NCI-H1417 treated with DMSO at 0.1 percent for 48 hours (cell line): ENCODE measurements at places on chromosomes 1 and 21.
A peak's percentile ranks its signal among the peaks of the same experiment; 100 is the strongest.

- DNase-seq = no peak
Observed at GRCh38 chr1:39976732-39977131, 21.8 kb downstream of the MFSD2A start.

- DNase-seq = no peak
Observed at GRCh38 chr1:25556791-25557476, 13.5 kb downstream of the LDLRAP1 start.

GRCh38 chr21:17576080-17576835, 36.4 kb downstream of the BTG3 start:
- peak; percentile 62 for DNase-seq

DNA sequence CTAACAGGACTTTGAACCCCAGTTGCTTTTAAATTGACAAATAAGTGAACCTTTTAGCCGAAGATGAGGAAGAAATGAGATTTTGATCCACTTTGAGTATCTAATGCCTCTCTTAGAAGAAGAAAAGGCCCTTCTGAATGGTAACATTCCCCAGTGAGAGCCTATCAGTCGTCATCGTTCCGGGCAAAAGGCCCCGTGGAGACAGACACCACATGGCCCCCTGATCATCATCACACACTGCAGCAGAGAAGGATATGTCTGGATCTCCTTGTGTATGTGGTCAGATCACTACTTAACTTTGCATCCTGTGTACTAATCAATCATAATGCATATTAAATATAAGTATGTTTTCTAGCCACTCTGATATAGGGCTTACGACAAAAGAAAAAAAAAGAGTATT, 87.3 kb upstream of the SMYD2 start:
- DNase-seq = no peak

DNA sequence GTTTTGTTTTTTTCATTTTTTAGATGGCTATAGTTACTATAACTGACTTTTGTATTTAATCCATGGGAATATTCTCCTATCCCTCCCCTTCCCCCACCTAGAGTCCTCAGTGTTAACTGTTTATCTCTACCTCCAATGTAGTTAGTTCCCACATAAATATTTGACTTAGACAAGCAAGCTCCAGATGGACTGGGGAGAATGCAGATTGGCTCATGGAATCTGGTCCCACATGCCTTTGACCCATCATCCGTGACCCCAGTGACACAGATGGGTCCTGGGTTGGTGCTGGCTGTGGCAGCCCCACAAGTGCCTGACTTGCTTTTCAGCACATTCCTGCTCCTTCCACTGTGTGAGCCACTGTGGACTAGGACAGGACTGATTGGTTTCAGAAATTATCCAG, 41.8 kb downstream of the ATP2B4 start:
- no peak for DNase-seq

GRCh38 chr1:155695072-155695471, 6.2 kb downstream of the DAP3 start:
- no peak for DNase-seq

DNA sequence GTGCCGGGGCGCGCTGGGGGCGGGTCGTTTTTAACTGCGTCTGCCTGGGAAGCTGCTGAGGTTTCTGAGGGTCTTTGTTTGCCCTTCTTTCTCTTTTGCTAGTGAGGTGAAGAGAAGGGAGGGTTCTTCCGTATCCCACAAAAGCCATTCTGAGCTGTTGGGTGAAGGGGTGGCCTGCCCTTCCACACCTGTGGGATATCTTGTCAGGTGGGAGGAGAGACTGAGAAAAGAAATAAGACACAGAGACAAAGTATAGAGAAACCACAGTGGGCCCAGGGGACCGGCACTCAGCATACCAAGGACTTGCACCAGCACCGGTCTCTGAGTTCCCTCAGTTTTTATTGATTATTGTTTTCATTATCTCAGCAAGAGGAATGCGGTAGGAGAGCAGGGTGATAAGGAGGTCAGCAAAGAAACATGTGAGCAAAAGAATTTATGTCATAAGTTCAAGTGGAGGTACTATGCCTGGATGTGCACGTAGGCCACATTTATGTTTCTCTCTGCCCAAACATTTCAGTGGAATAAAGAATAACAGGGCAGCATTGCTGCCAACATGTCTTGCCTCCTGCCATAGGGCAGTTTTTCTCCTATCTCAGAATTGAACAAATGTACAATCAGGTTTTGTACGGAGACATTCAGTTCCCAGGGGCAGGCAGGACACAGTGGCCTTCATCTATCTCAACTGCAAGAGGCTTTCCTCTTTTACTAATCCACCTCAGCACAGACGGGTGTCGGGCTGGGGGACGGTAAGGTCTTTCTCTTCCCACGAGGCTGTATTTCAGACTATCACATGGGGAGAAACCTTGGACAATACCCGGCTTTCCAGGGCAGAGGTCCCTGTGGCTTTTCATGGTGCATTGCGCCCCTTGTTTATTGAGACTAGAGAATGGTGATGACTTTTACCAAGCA, 972 bp downstream of the PGBD2 start:
- no peak for DNase-seq
